ENCODE measurements at places on chromosomes 12 and 14.
A peak's percentile ranks its signal among the peaks of the same experiment; 100 is the strongest.

DNA sequence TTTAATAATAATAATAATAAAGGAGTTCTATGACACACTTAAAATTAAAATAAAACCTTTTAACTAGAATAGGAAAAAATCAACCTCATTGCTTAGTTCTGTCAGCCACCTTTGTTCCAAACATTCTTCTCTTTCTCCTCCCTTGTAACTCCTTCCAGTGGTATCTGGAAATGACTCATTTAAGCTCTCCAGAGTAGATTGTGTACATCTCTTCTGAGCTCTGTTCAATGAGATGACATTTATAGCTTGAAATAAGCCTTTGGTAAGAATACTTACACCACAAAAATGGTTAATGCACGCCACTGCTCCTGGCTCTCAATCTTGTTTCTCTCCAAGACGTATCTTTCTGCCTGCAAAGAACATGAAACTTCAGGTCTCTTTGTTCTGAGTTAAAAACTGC lies 70.3 kb downstream of the STAB2 start:
- DNase-seq = no peak

DNA sequence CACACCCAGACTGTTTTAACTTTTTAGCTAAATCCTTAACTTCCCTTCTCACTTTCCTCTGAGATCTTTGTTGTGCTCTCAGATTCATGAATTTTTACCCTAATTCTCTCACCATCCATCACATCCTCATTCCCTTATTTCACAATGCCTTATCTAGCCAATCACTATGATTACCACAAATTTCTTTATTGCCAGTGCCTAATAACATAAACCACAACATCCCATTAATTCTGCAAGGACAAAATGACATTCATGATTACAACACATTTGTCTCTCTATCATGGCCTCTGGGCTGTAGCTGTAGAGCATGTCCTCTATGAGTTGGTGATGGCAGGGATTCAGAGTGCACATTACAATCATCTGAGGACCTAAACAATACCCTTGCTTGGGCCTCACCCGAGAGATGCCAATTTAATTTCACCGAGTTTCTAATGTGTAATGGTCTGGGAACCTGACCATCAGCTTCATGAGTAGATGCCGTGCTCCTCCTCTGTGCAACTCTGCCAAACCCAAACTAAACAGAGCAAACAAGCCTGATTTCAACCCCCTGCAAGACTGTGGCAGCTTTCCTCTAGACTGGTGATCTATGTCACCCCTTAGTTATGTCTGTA lies 99.3 kb downstream of the SPTSSA start:
- no peak for DNase-seq

DNA sequence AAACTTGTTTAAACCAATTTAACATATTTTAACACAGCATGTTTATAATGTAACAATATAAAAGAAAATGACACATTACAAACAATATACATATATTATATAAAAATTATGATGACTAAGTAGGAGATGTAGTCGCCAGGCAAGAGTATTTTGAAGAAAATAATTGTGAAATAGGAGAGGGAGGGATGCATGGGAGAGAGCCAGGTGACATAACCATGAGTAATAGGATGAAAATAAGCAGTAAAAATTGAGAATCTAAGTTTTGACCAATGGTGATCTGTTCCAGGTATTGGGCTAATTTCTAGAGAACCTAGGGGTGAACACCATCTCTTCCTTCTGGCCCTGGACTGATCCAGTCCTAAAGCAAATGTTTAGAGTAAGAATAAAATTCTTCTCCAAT lies 315.2 kb upstream of the G2E3 start:
- DNase-seq = no peak

DNA sequence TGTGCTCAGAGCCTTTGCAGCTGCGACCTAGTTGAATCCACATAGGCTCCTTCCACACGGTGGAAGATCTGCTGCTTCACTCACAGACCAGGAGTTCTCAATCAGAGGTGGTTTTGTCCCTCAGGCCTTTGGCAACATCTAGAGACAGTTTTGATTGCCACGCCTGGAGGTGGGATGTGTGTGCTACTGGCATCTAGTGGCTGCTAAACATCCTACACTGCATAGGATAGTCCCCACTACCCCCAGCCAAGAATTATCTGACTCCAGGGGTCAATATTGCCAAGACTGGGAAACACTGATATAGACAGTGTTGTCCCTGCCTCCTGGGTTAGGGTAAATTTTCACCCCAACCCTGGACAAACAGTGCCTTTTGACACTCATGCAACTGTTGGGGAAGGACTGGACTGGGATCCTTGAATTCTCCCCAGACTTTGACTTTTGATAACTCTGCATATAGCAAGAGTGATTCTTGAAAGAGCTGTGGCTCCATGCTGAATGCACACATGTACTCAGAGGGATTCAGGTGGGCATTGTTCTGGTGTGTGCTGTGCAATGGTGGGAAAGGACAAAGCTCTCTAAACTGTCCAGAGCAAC lies 39.8 kb downstream of the BAZ2A start:
- no peak for DNase-seq

DNA sequence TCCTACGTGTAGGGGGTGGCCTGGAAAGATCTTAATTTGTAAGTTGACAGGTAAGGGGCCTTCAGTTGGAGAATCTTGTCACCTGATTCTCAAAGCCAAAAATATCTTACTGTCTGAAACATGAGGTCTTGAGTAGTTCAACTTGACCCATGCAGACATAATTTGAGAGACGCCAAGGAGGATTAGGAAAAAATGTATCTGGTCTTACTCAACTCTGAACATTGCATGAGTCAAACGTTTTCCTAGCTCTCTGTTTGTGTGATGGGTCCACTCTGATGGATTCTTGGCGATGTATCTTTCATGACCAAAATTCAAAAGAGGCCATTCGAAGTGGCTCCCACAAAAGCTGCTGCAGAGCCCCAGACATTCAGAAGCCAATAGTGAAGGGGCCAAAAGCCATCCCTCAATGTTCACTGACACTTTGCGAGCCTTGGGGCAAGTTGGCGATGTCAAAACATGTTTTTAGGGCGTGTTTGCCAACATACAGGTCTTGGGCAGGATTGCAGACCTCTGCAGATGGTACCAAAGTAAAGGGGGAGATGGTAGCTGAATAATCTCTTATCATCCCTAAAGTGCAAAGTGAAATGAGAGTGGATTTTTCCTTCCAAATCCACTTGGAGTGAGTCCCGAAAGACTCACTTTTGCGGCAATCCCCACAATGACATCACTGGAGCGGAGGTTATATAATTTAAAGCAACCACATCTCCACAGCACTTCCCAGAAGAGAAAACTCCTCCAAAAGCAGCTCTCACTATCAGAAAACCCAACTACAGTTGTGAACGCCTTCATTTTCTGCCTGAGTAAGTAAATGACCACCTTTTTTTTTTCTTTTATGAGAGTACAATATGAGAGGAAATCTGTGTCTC lies at the start of gene BDKRB1:
Gene BDKRB1 (plus strand): TSS at position 710 of the 866 bp plus-strand sequence. CDS start 7,473 bp downstream, outside the sequence.
- DNase-seq = no peak

DNA sequence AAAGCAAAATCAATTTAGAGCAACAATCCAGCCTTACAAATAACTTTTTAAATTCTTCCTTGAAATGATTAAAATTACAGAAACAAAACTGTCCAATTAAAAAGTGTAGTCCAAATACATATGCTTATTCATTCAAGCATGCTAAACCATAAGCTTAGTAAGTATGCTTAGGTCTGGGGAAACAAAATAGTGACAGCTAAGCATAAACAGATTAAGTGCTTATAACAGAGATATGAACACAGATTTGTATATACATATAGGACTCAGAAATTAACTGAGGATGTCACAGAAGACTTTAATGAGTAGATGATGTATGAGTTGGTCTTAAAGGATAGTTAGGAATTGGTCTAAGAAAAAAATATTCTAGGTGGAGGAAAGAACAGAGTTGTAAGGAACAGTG lies 41.8 kb downstream of the SCAF11 start:
- no peak for DNase-seq

DNA sequence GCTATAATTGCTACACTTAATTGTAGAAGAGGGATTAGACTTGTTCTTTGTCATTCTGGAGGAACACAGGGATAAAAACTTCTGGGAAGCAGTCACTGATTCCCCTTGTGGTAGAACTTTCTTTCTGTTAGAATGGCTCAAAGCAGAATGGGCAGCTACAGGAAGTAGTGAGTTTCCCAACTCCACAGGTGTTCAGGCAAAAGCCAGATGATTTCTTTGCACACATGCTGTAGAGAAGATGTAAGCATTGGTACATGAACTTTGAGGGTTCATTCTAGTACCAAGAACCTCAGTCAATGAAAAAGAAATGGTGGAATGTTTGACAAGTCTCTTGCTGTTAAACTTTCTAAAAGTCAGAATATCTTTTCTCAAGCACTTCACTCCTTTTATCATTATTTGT lies 4.3 kb downstream of the NDUFA9 start:
- no peak for DNase-seq

DNA sequence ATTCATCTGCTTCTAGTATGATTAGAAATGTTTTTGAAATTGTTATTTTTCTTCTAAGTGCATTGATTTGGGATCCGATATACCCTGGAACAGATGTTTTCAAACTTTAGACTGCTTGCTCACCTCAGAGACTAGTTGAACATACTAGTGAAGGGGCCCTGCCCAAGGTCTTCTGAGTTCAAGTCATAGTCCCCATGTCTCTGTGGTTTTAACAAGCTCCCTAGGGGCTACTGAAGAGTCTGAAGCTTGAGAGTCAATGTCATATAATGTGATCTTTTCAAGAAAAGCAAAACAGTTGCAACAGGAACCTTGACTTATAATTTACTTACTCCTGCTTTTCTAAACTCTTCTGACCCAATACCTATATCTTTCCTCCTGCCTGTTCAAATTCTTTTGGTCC lies 7.5 kb upstream of the UBE2N start:
- DNase-seq = no peak

GRCh38 chr12:11776316-11776715 lies 126.8 kb downstream of the ETV6 start:
- DNase-seq = no peak

DNA sequence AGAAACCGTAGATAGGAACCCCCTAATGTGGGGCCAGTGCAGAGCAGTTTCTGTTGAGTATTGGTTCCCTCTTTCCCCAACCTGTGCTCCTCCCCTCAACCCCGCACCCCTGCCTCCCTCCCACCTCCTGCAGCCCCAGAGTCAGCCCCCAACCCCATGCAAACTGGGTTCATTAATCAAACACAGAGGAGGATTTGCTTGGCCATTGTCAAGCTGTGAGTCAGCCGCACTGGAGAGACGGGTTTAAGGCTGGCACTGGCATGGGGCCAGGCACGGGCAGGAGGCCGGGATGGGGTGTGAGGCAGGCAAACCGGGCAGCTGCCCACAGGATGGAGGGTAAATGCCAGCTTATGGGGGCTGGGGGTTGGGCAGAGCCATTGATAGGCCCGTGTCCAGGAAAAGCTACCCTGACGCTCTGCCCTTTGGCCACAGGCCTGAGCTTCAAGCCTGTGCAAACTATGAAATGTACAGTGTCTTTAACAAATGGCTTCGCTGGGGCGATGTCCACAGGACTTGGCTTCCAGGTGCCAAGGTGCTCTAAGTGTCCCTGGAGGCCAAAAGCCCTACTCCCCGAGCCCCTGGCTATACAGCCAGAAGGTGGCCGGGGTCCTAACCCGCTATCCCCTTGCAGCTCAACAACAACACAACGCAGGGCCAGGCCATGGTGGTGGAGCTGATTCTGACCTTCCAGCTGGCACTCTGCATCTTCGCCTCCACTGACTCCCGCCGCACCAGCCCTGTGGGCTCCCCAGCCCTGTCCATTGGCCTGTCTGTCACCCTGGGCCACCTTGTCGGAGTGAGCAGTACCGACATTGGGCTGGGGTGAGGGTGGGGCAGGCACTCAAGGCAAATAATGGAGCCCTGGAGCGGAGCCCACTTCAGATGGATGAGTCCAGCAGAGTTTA lies 1.4 kb downstream of the AQP5 start:
- DNase-seq = no peak

- no peak for DNase-seq
Observed at GRCh38 chr14:31036552-31036951, 10.4 kb upstream of the STRN3 start.

GRCh38 chr14:101721951-101722661 lies 39.4 kb upstream of the PPP2R5C start:
- DNase-seq = peak; percentile 73

DNA sequence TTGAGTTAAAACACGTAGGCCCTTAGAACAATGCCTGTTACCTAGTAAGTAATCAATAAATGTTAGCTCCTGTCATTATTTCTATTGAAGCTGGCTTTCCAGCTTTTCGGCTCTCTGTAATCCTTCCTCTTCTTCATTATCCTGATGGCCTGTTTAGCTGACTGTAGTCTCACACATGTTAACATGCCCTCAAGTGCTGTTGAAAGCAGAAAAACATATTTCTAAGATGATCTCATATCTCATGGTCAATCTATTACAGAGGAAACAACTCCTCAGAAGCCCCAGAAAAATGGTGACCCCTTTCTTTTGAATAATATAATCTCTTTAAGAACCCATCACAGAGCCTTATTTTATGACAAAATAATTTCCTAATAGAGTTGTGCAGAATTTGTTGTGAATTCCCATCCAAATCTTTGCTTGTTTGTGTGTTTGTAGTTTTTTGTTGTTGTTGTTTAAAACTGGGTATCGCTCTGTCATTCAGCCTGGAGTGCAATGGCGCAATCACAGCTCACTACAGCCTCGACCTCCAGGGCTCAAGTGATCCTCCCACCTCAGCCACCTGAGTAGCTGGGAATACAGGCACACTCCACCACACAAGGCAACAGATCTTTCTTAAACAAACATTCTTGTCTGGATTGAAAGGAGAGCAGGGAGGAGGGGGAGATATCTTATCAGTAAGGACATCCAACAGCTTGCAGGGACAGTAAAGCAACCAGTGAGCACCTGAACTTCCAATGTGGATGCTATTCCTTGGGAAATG lies 242.5 kb upstream of the CAND1 start:
- DNase-seq = no peak

DNA sequence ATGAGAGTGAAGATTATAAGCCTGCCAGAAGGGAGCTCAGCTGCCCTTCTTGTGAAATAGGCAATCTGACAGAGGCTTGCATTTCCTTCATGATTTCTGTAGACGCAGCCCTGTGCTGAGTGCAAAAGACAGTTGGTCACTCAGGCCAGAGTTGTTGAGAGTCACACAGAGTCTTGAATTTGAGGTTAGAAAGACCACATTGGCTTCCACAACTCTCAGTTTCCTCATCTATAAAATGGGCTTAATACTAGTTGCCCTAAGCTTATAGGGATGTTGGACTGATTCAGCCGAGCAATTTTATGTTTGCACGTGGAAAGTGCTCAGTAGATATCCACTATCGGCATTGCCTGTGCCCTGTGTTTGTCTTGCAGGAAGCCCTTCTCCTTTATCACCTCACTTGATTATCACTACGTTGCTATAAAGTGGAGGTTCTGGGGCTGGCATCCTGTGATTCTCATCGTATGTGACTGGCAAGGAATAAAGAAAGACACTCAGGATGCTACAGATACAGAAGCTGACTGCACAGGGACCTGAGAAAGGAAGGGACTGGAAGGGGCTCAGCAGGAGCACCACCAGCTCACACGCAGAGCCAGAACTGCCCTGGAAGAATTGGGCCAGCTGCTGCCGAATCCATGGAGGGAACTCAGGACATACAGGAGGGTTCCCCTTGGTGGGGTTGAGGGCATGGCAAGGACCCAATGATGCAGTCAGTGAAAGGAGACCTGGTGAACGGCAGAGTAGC lies 19.8 kb upstream of the SERPINA4 start:
- DNase-seq = no peak
